ENCODE measurements at places on chromosomes 6 and 20.

GRCh38 chr6:102488729-102489128, 1095.2 kb downstream of the GRIK2 start:
- DNase-seq: peak; percentile 2

GRCh38 chr20:56985066-56985685, 281.3 kb downstream of the BMP7 start:
- DNase-seq: no peak

GRCh38 chr6:20572940-20573339, 38.7 kb downstream of the CDKAL1 start:
- peak; percentile 17 for DNase-seq

GRCh38 chr6:30349421-30350177, 4.6 kb downstream of the RPP21 start:
- no peak for DNase-seq

DNA sequence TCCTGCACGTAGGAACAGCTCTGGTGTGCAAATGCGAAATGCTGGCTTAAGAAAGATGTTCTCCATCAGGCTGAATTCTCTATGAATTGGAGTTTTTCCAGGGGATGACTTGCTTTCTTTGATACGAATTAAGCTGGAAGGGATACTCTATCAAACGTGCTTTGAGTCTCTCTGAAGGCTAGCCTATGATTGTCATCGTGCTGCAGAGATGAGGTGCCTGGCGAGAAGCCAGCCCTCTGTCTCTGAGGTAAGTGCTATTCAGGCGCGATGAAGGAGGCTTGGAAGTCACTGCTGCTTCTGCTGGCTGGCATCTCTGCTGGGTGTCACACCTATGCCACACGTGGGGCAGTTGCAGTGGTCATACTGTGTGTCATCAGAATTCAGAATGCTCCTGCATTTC, 223.7 kb downstream of the TAF4 start:
- DNase-seq: no peak

- DNase-seq: peak; percentile 69
Measured at GRCh38 chr6:39755231-39755630, 30.0 kb upstream of the KIF6 start.

DNA sequence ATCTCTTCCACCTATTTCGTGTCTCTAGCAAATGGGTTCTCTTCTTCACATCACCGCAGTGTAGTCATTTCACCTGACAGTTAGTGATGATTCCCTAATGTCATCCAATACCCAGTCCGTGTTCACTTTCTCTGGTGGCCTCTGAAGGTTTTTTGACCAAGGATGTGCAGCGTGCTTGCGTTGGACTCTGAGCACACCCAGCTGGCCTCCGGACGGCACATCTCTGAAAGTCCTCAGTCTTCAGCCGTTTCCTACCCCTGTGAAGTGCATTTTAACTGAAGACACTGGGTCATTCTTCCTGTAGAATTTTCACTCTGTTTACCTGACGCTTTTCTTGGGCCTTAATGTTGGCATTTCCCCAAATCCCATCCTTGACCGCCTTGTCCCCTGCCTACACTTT, 98.7 kb downstream of the ERMARD start:
- no peak for DNase-seq

DNA sequence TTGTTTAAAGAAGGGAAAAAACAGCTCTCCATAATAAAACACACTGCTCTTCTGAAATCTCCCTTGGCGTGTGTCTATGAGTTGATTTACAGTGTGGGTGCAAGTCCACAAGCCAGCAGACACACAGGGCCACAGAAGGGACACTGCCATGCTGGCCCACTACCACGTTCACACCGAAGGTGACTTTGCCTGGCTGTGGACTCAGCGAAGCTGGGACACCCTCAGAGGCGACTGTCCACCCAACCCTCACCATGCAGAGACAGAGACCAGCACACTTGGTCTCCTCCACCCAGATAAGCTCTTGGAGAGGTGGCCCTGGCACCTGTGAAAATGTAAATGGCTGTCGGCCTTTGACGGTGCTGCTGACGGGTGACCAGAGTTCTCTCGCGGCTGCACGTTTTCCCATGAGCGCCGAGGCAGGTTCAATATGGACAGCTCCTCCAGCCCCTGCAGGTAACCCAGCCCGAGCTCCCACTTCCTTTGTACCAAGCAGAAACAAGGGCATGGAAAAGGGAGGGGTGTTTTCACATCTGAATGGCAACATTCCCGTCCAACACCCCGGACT, 78.0 kb downstream of the YTHDF1 start:
- DNase-seq: no peak

DNA sequence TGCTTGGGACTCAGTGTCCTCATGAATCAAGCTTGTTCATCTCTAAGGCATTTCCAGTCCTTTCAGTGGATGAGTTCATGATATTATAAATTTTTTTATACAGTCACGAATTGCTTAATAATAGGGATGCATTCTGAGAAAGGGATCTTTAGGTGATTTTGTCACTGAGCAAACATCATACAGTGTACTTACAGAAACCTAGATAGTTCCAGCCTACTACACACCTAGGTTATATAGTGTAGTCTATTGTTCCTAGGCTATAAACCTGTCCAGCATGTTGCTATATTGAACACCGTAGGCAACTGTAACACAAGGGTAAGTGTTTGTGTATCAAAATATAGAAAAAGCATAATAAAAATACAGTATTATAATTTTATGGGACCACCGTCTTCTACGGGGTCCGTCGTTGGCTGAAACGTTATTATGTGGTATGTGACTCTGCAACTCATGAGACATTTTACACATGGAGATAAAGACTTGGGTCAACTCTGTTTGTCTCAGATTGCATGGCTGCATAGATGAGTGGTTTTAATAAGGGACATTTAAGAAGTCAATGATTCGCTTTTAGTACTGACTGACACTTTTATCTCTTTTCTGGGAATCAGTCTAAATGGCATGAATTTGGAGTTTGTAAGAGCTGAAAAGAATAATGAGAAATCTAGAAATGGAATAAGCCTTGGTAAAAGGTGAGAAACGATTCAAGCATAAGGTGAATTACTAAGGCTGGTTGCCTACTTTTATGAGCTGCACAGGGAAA, 33.2 kb downstream of the CLIC5 start:
- DNase-seq: no peak

DNA sequence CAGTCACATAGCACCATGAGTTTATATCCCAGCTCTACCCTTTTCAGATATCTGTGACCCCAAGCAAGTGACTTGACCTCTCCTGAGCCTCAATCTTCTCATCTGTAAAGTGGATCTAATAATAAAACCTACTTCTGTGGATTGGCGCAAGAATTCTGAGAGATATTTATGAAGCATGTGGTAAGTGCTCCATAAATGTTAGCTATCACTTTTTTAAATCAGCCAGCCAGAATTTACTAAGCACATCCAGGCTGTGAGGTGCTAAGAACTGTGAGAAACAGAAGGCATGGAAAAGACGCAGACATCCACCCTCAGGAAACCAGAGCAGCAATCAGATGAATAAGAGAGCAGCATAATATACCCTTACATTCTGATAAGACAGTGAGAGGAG, 862 bp downstream of the C20orf96 start:
- no peak for DNase-seq

DNA sequence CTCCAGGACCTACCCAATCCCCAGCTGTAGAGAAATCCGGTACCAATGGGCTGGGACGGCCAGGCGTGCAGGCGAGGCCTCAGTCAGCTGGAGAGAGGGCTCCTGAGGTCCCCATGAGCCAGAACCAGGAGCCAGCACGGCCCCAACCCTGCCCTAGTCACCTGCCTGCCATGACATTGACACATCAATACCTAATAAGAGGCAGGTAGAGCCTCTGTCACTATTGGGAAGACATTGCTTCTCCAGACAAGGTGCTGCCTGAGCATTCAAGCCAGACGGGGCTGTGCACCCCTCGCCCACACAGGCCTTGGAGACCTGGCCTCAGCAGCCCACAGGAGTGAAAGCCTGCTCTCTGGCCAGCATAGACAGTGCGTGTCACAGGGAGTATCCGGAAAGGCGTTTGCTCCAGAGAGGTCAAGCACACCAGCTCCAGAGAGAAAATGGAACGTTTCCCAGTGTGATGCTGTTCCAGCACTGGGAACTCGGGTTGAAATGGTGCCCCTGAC, 3.5 kb downstream of the DLL1 start:
- DNase-seq: no peak

Data from brain microvascular endothelial cell (primary cell).